ENCODE measurements at places on chromosomes 2 and 18.

GRCh38 chr18:61921621-61922235 is 28.9 kb upstream of the RNF152 start:
- DNase-seq, result no peak

- no peak for DNase-seq
These were observed 22.2 kb downstream of the NFE2L2 start for GRCh38 chr2:177242121-177242987.

GRCh38 chr18:75307530-75307929 is 96.9 kb downstream of the TSHZ1 start:
- DNase-seq, result no peak

- DNase-seq, result no peak
These were observed 9.5 kb downstream of the MAPRE2 start for GRCh38 chr18:35050705-35051195.

Measured in tibial artery (tissue), 4 donors.